Hippocampal formation (tissue), 2 donors: ENCODE measurements at places on chromosomes 3 and 15.
A peak's percentile ranks its signal among the peaks of the same experiment; 100 is the strongest.

DNA sequence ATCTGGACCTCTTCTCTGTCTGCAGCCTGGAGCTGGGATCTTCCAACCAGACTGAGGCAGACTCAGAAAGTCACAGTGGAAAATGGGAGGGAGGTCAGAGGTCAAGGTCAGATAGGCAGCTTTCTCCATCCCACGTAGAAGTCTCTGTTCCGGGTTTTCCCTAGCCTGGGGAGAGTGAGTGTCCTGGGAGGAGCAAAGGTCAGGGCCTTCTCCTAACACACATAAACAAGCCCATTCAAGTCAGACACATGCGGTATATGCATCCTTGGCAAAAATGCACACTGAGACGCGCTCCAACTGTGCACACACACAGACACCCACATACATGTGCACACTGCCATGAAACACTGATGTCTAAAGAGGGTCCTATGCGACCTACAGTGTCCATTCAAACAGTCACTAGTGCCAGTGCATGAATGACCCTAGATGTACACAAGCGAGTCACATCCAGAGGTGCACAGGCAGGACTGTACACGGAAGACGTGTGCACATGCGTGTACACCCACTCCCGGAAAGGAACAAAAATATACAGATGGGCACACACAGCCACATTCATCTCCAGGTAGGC, 681 bp downstream of the TWF2 start:
- no peak for DNase-seq

GRCh38 chr3:54756330-54756731, 171.5 kb downstream of the LRTM1 start:
- no peak for DNase-seq

GRCh38 chr15:52440414-52440813, 88.3 kb downstream of the MYO5A start:
- DNase-seq = no peak

DNA sequence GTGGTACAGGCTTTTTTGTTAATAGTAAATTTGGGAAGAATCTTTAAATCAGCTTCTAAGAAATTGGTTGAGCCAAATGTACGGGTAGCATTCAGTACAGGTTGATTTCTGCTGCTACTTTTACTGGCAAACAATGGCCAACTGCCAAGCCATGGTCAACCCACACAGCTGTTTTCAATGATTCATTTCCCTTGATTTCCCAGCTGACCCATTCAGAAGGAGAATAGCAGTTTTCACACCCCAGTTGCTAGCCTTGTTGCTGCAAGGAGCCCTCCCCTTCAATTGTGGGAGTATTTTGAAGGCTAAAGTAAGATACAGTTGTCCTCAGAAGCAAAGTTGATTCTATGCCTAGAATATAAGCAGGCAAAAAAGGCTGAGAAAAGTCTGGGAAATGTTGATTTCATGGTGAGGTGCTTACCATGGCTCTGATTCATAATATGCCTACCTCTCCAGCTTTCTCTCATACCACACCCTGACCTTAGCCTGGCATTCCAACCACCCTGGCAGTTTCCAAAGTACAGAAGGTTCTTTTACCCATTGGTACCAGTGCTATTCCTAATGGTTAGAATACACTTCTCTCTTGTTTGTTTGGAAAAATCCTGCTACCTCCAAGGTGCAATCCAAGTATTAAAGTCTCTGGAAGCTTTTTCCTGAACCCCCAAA, 320.3 kb upstream of the TGFBR2 start:
- peak; percentile 55 for DNase-seq

DNA sequence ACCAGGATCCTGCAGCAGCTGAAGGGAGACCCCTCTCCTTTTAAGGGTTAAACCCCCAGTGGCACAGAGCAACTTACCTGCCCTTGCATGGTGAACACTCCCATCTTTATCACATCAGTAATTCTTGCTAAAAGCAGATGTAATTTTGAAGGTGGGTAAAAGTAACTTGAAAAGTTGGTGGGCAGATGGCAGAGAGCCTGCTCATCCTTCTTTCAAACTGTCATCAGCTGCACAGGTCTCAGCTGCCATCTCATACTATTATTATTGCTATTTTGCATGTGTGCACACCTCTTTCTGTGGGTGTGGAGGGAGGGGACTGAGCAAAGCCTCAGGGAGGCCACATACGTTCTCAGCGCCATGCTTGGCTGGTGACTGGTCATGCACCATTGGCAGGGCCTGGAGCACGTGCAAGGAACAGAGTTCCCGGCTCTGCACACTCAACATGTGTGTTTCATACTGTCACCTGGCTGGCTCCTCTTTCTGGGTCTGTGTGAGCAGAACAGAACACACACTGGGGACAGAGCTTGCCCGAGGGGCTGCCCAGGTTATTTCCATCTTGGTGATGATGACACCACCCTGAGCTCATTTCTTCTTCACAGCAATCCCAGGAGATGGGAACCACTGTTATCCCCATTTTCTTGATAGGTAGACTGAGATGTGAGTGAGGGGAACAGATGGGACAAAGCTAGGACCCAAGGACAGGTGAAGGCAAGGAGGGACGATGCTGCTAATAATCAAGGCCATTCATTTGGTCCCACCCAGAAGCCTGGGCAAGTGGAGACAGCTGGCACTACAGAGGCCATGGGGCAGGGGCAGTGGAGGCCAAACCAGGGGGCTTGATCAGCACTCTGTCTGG, 95.8 kb upstream of the KLF13 start:
- DNase-seq = no peak

- DNase-seq = no peak
Observed at GRCh38 chr15:41154412-41154811, 38.3 kb upstream of the INO80 start.

- DNase-seq = no peak
Observed at GRCh38 chr15:59437142-59437816, 707 bp upstream of the FAM81A start.

- no peak for DNase-seq
Observed at GRCh38 chr3:115792206-115792955, 169.1 kb downstream of the GAP43 start.

DNA sequence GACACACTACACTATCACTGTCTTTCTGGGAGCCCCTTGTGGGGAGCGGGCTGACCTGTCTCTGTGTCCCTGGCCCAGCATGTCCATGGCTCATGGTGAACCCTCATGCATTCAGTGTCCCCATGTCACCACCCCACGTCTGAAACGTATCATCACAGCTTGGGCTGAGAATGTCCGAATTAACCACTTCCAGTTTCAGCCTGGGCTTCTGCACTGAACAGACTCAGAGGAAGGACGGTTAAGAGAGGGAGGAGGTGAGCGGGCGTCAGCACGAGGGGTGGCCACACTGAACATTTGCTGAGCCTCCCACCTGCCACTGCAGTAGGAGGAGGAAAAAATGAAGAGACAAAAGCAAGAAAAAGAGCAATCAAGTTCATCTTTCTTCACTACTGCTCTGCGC, 30.5 kb downstream of the ATP2B2 start:
- no peak for DNase-seq

DNA sequence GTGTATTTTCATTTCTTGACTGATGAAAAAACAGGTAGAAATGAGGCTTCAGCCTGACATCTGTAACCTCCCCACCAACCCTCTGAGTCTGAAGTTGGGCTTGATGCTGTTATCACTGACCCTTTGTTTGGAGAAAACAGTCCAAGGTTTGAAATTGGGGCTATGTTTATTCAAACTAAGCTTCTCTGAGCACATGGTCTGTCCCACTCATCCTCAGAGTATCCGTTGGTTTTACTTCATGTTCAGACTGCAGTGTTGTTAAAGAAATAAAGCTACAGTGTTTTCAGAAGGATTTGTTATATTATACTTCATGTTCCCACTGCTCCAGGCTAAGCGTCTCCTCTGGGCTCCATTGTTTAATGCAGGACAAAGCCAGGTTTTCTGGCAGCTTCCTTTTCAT, 6.0 kb downstream of the MAPKBP1 start:
- DNase-seq = no peak

GRCh38 chr15:75785771-75786574, 57.3 kb upstream of the UBE2Q2 start:
- DNase-seq = no peak

DNA sequence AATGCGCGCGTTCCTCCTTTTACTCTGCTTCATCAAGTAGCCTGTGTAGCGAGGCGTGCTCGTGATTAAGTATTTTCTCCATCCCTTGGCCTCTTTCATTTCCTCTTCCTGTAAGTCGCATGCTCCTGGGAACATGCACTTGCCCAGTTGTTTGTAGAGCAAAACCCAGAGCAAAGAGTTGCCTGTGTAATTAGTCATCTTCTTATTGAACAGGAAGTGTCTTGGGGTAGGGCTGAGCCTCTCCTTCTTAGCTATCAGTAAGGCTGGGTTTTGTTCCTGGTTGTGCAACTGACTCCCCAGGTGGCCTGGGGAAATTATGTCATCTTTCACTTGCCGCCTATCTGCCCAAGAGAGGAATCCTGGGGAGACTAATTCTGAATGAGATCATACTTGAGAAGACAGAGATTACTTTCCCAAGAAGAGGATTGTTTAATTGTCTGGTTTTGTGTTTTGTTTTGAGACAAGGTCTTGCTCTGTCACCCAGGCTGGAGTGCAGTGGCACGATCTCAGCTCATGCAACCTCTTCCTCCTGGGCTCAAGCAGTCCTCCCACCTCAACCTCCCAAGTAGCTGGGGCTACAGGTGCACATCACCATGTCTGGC, 14.9 kb downstream of the LIPH start:
- DNase-seq = no peak

DNA sequence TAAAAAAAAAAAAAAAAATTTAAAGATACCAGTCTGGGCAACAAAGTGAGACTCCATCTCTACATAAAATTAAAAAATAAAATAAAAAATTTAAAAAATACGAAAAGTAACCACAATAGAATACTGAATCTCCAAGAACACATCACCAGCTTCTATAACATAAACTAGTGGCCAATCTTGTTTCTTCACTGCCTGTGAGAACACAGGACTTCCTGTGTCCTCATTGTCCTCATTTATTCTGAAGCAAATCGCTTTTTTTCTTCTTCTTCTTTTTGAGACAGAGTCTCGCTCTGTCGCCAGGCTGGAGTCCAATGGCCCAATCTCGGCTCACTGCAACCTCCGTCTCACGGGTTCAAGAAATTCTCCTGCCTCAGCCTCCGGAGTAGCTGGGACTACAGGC, 28.6 kb upstream of the RAB7A start:
- no peak for DNase-seq

GRCh38 chr15:71290002-71290401, 174.7 kb downstream of the THSD4 start:
- no peak for DNase-seq

DNA sequence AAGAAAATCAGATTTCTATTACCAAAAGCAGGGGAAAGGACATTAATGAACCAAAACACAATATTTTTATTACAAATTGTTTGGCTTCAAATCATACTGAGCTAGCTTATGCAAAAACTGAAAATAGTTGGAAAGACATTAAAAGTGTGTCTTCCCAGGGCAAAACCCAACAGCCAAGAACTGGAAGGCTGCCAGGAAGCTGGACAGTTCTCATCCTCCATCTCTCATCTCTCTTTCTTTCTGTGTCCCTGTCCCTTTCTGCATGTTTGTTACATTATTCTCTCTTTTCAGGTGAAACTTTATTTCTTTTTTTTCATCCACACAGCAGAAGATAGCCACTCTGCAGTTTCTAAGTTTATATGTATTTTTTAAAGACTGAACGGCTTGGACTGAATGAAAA, 41.1 kb upstream of the SNTN start:
- no peak for DNase-seq

DNA sequence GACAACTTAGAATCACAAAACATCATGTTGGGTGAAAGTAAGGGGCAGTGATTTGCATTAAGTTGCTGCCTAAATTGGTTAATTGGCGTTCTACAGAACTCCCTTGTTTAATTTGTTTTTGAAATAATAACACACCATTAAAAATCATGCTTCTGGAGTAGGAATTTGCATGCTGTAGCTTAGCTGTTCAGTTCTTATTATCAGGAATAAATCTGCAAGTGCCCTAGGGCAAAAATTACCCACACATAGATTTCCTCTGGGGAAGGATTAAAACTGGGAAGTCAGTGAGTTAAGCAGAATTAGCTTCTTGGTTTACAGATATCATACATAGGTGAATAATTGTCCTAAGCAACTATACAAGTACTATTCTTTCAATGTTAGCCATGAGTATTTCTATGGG, 381.6 kb upstream of the NAALADL2 start:
- no peak for DNase-seq

- DNase-seq = no peak
Observed at GRCh38 chr3:63467392-63467791, 185.1 kb upstream of the SNTN start.

DNA sequence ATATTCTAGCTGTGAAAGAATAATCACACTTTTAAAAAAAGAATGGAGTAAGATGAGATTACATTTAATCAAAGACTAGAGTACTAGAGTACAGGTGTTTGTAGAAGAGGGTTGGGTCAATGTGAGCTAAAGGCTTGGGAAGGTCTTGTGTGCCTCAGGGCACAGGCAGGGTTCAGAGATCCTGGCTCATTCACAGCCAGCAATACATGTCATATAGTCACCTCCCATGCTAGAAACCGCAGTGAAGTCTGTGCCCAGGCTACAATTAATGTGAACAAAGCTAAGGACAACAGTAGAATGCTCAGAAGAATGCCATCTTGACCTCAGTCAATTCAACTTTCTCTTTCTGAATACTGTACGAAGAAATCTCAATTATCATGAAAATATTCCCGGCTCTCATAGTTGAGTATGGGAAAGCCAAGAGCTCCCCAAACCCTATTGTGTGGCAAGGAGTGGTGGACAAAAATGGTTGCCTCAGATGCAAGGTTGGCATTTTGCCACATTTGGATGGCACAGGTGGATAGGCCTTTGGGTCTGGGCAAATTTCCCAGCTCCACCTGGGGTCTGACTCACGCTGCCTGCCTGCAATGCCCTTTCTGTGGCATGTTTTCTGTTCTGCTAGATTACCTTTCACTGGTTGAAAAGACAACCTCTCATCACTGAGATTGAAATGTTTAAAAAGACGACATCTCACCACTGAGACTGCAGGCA, 70.2 kb downstream of the NMD3 start:
- no peak for DNase-seq

DNA sequence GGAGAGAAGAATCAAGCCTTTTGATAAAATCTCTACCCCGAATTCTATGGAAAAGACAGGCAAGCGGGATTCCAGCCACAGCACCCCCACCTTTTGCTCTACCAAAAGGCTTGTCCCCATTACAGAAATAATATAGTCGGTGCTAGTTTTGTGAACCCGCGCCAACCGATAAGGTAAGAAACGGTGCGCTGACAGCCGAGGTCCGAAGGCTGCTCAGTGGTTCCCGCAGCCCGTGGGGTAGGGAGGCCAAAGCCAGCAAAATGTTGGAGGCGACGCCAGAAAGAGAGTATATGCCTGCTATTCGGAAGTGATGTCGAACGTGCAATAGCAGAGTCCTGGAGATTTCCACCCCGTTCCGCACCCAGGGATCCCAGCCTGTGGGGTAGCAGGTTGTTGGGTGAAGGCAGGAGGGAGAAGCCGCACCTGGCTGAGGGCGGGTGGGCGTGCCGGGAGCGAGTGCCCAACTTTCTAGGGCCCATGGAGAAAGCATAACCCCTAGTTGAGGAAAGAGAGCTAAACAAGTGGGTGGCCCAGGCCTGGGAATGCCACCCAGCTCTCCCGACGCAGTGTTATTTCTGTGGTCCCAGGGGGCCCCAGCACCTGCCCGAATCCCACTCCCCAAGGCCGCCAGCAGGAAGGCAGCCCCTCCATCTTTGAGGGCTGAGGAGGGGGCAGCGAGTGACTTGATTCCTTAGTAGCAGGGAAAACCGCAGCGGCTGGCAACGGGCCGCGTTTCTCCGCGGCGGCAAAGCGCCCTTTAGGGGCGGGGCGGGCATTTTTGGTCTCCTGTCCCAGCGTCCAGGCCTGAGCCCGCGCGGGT, 7.9 kb upstream of the SOX2 start:
- DNase-seq = peak; percentile 64

- no peak for DNase-seq
Observed at GRCh38 chr15:98787936-98788757, 139.8 kb downstream of the IGF1R start.

- DNase-seq = no peak
Observed at GRCh38 chr3:179438841-179439240, 12.4 kb downstream of the GNB4 start.
